ENCODE measurements at places on chromosomes 11 and 22. TPM values are rescaled to one million over a fixed set of nuclear protein-coding genes. Genes with fewer than 3 reads are reported as not detected.

The ME3 gene
- 16.6 TPM for total RNA-seq

The CCDC73 gene
- not detected for total RNA-seq

The CHRM1 gene
- 0.07 TPM for total RNA-seq

The C11orf71 gene
- total RNA-seq: 4.3 TPM

The BTG4 gene
- total RNA-seq: 0.15 TPM

The LRRC74B gene
- not detected for total RNA-seq

The B4GALNT4 gene
- 14.0 TPM for total RNA-seq

The PIH1D2 gene
- total RNA-seq: 0.86 TPM

The A4GALT gene
- total RNA-seq: 27.5 TPM

The ANKK1 gene
- 0.10 TPM for total RNA-seq

The MS4A2 gene
- total RNA-seq: not detected

The SF3A1 gene
- total RNA-seq: 60.1 TPM

The OR8J1 gene
- not detected for total RNA-seq

The WBP2NL gene
- 0.06 TPM for total RNA-seq

The WNT7B gene
- 52.5 TPM for total RNA-seq

The TESMIN gene
- 5.1 TPM for total RNA-seq

The RAPSN gene
- total RNA-seq: 0.12 TPM

The KCNJ1 gene
- total RNA-seq: not detected

The VWCE gene
- 0.85 TPM for total RNA-seq

The CNGA4 gene
- total RNA-seq: 0.03 TPM

The TMEM134 gene
- total RNA-seq: 61.1 TPM

The PIK3IP1 gene
- total RNA-seq: 0.80 TPM

The FJX1 gene
- total RNA-seq: 29.1 TPM

The PRDM11 gene
- 7.9 TPM for total RNA-seq

The BLID gene
- not detected for total RNA-seq

The IGF2 gene
- total RNA-seq: 2.9 TPM

The C22orf31 gene
- not detected for total RNA-seq

The OR52E5 gene
- not detected for total RNA-seq

The C11orf97 gene
- not detected for total RNA-seq

The SHISAL1 gene
- total RNA-seq: 2.7 TPM

The TTC28 gene
- 2.5 TPM for total RNA-seq

The MALAT1 gene
- total RNA-seq: 50.6 TPM

The MS4A4A gene
- not detected for total RNA-seq

The FGF19 gene
- 0.12 TPM for total RNA-seq

The TSGA10IP gene
- total RNA-seq: not detected

The F2 gene
- 3.1 TPM for total RNA-seq

The KRTAP5-3 gene
- not detected for total RNA-seq
